Midbrain (tissue), 1 donor: ENCODE measurements at places on chromosomes 12 and 14.

- no peak for DNase-seq
Measured at GRCh38 chr12:60935981-60936761, 1324.0 kb upstream of the USP15 start.

GRCh38 chr12:62481843-62482540 is 15.4 kb downstream of the MON2 start:
- DNase-seq, result peak; percentile 40

GRCh38 chr14:36130186-36130585 is 46.3 kb downstream of the PTCSC3 start:
- DNase-seq, result no peak

GRCh38 chr14:37472906-37473305 is 122.1 kb downstream of the FOXA1 start:
- no peak for DNase-seq

DNA sequence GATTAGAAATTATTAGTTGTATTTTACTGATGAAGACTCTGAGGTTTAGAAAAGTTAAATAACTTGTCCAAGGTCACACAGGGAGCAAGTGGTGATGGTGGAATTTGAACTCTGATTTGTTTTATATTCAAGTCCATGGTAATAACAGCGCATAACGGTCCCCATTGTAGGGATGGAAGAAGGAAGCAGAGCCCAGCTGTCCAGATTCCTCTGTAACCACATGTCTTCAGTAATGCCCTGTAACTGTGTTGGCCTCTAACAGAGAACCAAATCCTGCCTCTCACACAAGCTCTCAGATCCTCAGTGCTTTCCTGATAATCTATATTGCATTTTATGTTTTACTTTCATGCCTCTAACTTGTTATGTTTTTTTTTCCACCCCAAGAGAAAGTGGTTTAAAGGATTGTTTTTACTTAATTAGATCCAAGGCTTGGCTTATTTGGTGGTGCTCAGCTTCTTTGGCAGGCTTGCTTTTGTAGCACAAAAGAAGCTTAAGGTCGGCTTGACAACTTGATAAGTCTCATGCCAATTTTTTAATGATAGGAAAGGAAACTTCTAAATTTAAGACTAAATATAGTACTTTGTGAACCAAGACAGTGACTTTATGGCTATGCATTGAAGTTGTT is 105.1 kb upstream of the SEL1L start:
- no peak for DNase-seq

GRCh38 chr14:23629832-23630396 is 6.2 kb upstream of the DHRS2 start:
- DNase-seq, result no peak

DNA sequence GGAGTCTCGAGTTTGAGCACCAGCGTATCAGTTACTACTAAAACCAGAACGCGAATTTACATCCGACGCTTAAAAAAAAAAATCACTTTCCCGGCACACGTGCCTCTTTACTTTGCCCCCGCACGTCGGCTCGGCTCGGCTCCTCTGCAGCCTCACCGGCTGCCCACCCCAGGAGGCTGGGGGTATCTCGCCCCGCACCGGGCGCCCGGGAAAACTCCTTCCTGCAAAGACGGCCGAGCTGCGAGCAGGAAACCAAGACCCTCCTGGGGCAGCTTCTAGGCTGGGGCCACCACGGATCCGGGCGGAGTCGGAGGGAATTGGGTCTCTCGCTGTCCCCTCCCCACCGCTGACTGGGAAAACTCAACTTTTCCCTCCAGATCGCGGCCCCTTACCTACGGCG is 610 bp downstream of the VSIG10 start:
- no peak for DNase-seq

DNA sequence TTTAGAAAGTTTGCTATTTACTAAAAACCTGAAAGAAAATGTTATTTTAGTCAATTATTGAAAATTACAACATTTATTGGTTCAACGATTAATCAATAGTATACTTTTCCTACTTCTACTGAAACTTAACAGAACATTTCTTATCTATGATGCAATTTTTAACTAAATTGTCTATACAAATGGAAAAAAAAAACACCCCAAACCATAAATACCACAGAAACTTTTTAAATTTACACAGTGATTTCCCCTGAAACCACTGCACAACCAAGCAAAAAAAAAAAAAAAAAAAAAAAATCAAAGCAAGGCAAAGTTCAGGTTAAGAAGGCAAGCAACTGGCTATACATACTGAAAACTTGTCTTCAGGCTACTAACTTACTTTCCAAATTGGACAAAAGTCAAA is 71.9 kb upstream of the POC1B start:
- DNase-seq, result no peak

DNA sequence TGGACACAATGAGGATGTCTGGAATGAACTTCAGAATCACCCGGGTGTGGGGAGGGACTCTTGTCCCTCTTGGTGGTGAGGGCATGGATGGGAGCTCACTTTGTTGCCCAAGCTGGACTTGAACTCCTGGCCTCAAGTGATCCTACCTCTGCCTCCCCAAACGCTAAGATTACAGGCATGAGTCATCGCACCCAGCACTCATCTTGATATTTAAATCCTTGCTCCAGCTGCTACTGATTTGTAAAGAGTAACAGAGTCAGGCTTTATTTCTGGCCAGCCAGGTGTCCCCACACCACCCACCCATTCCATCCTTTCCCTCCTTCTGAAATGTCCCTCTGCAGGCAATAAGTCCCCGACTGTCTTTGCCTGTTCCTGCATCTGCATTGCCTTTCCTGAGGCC is 4.9 kb downstream of the DDX54 start:
- no peak for DNase-seq

DNA sequence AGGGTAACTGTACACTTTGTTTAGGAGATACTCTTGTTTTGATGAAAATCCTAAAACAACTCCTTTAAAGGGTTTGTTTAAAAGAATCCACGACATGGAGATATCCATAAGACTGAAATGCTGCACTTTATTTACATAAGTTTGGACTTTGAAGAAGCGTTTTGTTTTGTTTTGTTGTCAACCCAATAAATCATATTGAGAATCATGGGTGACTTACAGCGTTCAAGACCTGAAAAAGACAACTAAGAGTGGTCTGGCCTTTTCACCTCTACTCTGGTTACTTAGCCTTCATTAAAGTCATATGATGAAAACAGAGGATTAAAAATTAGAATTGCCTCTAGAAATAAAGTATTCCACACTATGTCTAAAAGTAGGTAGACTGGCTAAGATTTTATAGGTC is 234.8 kb downstream of the ADAMTS20 start:
- DNase-seq, result no peak

DNA sequence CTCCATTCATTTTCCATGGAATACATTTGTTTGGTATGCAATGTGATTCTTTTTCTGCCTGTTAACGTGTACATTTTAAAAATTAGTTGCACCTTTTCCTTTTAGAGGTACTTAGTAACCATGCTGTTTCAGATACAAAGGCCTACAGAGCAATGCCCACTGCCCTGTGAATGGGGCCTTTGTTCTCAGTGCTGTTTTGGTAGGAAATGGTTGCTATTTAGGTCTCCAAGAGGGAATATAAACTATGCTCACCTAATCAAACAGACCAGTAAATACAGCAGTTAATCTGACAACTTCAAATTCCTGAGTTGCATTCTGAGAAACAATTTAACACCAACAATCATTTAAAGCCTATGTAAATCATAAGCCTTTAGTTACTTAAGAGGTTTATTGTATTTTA is 188.7 kb downstream of the BCAT1 start:
- DNase-seq, result peak; percentile 32

DNA sequence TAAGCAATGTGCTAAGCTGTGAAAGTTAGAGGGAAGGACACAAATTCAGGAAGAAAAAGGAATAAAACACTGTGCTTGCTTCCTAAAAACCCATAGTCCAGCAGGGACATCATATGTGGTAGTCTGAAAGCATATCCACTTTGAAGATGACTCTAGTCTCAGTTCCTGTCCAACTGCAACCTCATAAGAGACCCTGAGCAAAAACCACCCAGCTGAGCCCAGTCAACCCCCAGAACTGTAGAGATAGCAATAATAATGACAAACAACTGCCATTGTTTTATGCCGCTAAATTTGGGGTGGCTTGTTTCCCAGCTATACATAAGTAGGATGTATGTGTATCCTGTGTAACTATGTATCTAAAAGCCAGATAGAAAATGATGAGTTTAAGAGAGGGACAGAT is 3.9 kb upstream of the SERPINA4 start:
- no peak for DNase-seq

DNA sequence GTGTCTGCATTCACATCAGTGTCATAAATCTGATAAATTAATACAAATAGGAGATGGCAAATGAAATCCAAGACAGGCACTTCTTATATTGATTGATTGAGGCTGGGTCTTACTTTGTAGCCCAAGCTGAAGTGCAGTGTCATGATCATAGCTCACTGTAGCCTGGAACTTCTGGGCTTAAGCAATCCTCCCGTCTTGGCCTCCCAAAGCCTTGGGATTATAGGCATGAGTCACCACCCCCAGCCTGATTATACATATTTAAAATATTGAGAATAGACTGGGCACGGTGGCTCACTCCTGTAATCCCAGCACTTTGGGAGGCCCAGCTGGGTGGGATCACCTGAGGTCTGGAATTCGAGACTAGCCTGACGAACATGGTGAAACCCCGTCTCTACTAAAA is 51.3 kb downstream of the MARK3 start:
- no peak for DNase-seq

GRCh38 chr12:74801625-74802024 is 264.0 kb downstream of the ATXN7L3B start:
- no peak for DNase-seq

DNA sequence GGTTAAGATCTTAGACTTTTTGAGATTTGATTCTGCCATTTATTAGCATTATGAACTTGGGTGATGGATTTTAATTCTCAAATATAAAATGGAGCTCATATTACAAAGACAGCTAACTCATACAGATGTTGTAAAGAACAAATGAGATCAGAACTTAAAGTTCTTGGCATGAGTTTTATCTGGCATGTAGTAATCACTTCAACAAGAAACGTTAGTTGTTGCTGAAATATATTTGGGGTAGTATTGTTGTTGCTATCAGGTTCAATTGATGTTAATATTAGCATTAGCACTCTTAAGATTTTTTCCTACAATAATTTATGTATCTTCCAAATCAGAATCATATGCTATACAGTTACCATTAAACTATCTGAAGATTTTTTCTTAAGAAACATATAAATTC is 71.0 kb downstream of the SLC6A15 start:
- no peak for DNase-seq

DNA sequence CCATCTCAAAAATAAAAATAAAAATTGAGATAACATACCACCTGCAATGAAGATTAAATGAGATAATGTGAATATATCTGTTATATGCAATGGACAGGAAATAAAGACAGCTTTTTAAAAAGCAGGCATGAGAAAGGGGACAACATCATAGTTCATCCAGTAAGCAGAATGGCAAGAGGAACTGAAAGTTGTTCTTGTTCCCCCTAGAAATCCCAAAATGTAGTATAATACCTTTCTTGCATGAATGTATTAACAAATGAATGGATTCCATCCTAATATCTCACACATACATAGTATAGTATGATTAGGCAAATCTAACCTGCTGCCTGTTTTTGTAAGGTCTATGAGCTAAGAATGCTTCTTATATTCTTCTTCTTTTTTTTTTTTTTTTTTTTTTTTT is 31.4 kb downstream of the FGD6 start:
- no peak for DNase-seq

GRCh38 chr12:120265473-120266179 is at the start of gene PXN:
Gene PXN (minus strand): TSS chr12:120265730. CDS start chr12:120265629, 101 bp downstream.
- DNase-seq, result peak; percentile 89

- no peak for DNase-seq
Measured at GRCh38 chr14:94728950-94729349, 41.0 kb downstream of the GSC start.

- DNase-seq, result no peak
Measured at GRCh38 chr12:54383041-54383609, 1.4 kb downstream of the ZNF385A start.

DNA sequence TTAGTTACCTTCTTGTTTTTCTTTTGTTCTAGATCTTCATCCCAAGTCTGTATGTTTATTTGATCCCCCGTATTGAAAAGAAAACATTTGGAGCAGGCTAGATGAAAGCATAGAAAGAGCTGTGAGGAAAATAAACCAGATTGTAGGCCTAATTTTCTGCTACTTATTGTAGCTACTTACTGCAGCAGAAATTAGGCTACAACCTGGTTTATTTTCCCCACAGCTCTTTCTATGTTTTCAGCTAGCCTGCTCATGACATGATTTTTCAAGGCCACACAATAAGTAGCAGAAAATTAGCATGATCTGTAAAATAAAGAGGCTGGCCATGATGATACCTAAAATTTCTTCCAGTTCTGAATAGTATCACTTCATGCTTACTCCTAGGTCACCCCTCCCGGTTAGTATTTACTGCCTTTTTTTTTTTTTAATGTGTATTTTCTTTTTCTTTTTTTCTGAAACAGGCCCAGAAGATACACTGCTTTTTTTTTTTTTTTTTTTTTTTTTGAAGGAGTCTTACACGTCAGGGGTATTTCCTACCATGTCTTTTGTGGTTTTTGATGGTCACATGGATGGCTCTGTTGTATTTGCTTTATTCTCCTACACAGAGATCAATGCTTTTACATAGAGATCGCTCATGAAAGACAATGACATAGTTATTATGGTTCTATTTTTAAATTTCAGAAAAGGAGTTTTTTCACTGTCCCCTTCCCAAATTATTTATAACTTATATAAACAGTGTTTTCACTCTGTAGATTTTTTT is 32.3 kb downstream of the BHLHE41 start:
- DNase-seq, result no peak

DNA sequence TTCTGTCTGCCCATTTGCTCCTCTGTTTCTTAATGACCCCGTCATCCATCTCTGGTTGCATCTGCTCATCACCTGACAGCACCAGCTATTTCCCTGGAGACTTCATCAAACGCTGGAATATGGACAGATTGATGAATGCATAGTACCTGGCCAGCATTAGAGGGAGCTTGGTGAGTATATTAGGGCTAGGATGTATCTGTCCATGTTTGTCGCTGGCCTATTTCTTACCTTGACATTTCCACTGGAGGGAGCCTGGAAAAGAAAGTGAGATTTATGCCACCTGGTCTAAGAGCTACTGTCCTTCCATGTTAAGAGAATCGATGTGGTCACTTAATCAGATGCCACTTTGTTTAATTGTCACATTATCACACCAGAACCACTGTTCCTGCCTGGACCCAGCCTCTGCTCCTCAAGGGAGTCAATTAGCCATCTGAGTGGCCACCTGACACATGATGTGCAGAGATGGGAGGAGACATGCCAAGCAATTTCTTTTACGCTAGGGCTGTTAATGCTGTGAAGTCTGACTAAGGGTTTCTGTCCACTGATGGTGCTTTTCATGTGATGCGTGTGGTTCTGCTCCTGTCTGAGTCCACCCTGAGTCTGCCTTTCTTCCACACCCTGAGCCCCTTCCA is 75.3 kb upstream of the SFSWAP start:
- DNase-seq, result no peak

GRCh38 chr12:107685360-107686248 is at the start of gene PWP1:
Gene PWP1 (plus strand): TSS chr12:107685799. CDS start chr12:107685900, 101 bp downstream.
- DNase-seq, result peak; percentile 95
